ENCODE measurements at places on chromosomes 4 and X.

DNA sequence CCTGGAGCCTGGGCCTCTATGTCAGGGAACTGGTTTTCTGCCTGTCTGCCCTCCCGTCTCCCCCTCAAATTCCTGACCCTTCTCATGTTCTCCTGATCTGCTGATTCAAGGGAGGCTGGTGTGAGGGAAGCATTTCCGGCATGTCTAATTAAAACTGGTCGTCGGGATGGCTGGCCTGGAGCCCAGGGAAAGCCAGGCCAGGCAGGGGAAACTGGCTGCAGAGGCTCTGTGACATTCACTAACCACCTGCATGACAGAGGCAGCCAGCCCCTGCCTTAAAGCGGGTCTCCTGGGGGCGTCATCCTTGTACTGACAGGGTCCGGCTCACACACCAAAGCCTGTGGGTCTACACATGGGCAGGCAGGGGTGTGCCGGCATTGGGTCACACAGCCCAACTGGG lies 35.2 kb downstream of the ABLIM2 start:
- no peak for DNase-seq

DNA sequence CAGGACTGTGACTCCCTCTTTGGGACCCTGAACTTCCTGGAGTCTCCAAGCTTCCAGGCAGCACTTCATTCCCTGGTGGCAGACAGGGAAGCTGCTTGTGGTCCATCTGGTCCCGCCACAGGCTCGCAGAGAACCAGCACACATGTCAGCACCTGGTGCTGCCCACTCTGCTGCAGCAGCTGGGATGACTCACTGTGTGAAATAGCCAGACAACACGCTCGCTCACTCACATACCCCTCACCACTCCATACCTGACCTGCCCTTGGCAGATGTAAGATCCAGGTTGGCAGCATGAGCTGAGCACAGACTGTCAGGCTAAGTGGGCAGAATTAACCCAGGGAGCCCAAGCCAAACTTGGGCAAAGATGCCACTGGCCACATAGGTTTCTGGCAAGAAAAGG lies 613.5 kb downstream of the PCDH18 start:
- no peak for DNase-seq

- DNase-seq = no peak
Measured at GRCh38 chr4:13160920-13161319, 323.2 kb downstream of the RAB28 start.

DNA sequence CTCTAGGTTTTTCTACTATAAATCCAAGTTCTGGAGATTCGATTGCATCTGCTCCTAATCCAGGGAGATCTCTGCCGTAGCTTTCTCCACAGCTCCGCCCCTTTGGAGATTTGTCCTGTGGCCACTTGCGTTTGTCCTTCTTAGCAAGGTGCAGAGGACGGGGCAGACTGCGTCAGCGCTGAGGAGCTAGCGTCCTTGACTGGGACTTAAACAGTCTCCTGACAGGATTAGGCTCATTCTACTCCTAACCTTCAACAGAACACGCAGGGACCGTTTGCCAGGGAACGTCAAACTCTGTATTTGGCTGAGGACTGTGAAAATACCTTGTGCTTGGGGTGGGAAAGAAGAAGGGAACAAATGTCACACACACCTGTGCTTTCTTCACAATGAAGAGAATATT lies 38.6 kb downstream of the SORBS2 start:
- DNase-seq = no peak

- DNase-seq = no peak
Measured at GRCh38 chr4:38611676-38612075, 52.3 kb upstream of the KLF3 start.

DNA sequence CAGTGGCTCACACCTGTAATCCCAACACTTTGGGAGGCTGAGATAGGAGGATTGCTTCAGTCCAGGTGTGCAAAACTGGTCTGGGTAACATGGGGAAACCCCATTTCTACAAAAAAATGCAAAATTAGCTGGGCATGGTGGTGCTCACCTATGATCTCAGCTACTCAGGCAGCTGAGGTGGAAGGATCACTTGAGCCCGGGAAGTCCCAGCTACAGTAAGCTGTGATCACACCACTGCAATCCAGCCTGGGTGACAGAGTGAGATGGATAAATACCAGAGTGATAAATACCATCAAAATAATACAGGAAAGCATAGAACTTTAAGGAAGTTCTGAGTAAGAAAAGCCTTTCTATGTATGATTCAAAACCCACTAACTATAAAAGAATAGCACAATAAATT lies 52.8 kb downstream of the LRBA start:
- DNase-seq = no peak

DNA sequence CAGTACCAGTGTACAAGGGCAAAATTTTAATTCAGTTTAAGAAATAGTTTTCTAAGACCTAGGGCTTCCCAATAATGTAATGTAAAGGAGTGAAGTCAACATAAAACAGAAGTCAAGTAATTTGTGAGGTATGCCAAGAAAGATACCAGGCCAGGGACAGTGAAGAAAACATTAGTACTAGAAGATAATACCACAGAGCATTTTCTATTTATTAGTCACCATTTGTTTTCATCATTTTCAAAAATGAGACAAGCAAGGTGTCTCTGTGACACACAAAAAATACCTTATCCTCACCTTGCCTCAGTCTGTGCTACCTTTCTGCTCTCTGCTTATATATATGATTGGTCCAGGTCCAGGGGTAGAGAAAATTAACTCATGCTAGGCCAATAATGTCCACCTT lies 46.8 kb downstream of the VEGFC start:
- no peak for DNase-seq

- no peak for DNase-seq
Measured at GRCh38 chrX:78092296-78092695, 11.8 kb upstream of the PGK1 start.

- no peak for DNase-seq
Measured at GRCh38 chrX:135454816-135455215, 33.1 kb downstream of the SMIM10L2A start.

DNA sequence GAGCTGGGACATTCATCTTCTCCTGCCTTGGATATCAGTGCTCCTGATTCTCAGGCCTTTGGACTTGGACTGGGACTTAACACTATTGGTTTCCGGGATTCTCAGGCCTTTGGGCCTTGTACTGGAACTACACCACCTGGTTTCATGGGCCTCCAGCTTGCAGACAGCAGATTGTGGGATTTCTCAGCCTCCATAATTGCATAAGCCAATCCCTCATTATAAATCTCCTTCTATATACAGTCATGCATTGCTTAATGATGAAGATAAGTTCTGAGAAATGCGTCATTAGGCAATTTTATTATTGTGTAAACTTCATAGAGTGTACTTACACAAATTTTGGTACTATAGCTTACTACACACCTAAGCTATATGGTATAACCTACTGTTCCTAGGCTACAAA lies 8.9 kb upstream of the CCNG2 start:
- DNase-seq = no peak

DNA sequence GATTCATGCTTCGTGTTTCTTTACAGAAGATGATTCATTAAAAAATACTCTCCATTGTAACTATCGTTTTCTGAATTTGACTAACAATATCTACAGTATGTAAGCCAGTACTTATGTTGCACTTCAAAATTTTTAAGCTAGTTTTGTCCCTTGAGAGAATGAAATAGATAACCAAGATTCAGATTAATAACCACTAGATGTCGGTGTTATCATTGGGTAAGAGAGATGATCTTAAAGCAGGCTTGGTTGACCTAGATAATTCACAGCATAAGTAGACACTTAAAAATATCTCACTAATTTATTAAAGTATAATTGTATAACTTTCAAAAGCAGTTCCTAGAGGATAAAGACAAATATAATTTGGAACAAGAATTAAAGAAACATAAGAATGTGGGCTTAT lies 430.9 kb downstream of the C4orf33 start:
- DNase-seq = no peak

- no peak for DNase-seq
Measured at GRCh38 chr4:4677556-4678522, 136.0 kb upstream of the STX18 start.

DNA sequence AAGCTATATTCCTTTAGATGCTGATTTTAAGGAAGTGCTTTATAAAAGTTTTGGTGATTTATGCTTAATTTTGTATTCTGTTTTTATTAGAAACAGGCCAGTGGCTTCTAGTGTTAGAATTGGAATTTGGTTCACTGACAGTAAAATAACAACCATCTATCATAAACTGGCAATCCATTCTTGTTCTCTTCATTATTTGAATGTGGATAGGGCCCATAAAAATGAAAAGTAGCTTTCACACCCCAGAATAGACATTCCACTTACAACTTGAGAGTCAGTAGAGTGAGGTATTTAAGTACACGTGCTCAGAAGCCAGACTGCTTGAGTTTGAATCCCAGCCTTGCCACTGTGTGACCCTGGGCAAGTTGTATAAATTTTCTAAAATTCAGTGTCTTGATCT lies 232.4 kb upstream of the CTSO start:
- DNase-seq = no peak

DNA sequence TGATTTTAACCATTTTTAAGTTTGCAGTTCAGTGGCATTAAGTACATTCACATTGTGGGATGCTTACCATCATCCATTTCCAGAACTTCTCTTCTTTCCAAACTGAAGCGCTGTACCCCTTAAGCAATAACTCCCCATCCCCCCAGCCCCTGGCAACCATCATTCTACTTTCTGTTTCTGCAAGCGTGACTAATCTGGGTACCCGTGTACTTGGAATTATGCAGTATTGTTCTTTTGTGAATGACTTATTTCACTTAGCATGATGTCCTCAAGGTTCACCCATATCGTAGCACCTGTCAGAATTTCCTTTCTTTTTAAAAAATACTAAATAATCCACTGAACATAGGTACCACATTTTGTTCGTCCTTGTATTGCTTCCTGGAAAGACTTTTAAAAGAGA lies 32.9 kb downstream of the USP9X start:
- no peak for DNase-seq

- no peak for DNase-seq
Measured at GRCh38 chr4:28686618-28687017, 1826.0 kb downstream of the STIM2 start.

GRCh38 chrX:40646489-40647306 lies 663 bp downstream of the CXorf38 start:
- DNase-seq = peak; percentile 7

- no peak for DNase-seq
Measured at GRCh38 chr4:7168106-7168505, 24.2 kb upstream of the SORCS2 start.

GRCh38 chr4:114015444-114015899 lies 36.0 kb upstream of the ARSJ start:
- no peak for DNase-seq

- DNase-seq = no peak
Measured at GRCh38 chr4:11264841-11265240, 163.9 kb downstream of the HS3ST1 start.

- no peak for DNase-seq
Measured at GRCh38 chr4:53790286-53790685, 199.0 kb upstream of the LNX1 start.

- DNase-seq = no peak
Measured at GRCh38 chrX:28542791-28543190, 44.5 kb upstream of the IL1RAPL1 start.

- no peak for DNase-seq
Measured at GRCh38 chr4:52876069-52876468, 14.0 kb downstream of the RASL11B start.

GRCh38 chrX:153879741-153880439 lies 6.1 kb downstream of the L1CAM start:
- no peak for DNase-seq

GRCh38 chr4:152579916-152580315 lies 44.0 kb upstream of the FBXW7 start:
- no peak for DNase-seq

DNA sequence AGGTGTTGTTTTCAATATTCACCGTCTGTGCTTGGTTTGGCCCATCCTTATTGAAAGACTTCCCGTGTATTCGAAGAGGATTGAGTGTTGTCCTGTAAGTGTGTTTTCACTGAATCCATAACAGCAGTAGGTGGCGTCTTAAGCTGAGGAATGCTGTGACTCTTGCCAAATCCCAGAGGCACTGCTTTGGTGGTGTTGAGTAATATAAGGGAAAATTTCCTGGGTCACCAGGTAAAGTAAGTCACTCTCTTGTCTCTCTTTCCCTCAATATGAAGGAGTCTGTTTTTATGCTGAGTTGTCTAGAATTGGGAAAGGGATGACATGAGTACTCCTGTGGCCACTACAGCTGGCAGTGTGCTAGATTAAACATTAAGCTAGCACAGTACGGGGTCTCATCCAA lies 146.7 kb upstream of the ZXDB start:
- DNase-seq = no peak

- DNase-seq = no peak
Measured at GRCh38 chr4:176469546-176469945, 149.8 kb downstream of the SPCS3 start.

GRCh38 chrX:16005917-16006316 lies 117.4 kb upstream of the GRPR start:
- no peak for DNase-seq

- no peak for DNase-seq
Measured at GRCh38 chrX:131032354-131033230, 25.6 kb upstream of the ARHGAP36 start.

GRCh38 chr4:107037199-107037584 lies 1.1 kb upstream of the DKK2 start:
- no peak for DNase-seq

DNA sequence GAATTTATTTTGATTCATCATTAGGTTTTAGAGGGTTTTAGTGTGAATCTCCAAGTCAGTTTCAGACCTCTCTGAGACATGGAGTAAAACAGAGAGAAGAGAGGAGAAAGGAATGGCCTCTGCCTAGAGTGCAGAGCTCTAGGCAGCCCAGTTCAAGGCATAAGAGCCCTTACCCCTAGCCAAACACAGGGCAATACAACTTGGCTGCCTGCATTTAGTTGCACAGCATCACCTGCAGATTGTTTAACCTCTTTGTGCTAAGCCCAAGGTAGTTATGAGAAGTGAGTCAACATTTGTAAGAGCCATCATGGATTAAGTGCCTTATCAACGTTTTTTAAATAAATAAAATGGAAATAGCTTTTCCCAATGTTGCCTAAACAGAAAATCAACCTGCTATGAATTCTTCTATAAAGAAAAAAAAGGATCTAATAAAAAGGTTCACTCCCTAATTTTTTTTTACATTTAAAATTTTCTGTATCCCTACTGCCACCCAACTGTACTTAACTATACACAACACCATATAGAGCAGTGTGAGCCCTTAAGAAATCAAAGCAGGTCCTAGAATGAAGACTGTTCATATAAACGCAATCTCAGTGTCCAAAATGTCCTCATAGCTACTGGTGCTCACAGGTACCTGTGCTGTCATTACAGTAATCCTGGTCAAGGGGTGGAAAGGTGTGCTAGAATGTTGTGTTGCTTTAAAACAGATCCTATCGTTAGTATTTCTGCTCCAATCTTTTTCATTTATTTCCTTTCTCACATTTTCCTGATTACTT lies 36.0 kb downstream of the PF4 start:
- no peak for DNase-seq

DNA sequence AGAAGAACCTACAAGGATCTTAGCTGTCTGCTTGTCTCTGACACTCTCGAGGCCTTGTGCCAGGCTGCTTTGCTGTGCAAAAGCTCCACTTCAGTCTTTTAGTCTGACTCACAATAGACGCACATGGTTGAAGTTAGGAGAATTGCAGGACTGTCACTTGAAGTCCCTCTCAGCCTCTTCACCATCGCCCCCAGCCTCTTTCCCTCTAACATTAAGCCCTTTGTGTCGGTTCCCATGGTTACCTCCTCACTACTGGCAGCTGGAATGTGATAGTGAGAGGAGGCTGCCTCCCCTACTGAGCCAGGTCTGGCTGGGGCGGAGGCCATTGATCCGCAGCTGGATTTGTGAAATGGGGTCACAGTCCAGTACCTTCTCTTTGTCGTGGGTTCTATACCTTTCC lies 201.8 kb downstream of the SOWAHB start:
- DNase-seq = no peak
